ENCODE measurements at places on chromosomes 1 and 21. TPM values are rescaled to one million over a fixed set of nuclear protein-coding genes. Genes with fewer than 3 reads are reported as not detected.

The SLC2A5 gene
- 0.25 TPM for total RNA-seq

The NES gene
- total RNA-seq: not detected

The LIN28A gene
- total RNA-seq: not detected

The SLAMF6 gene
- total RNA-seq: 32.0 TPM

The ZNF593OS gene
- total RNA-seq: not detected

The CA6 gene
- 0.18 TPM for total RNA-seq

The CPTP gene
- 21.9 TPM for total RNA-seq

The IL19 gene
- total RNA-seq: not detected

The CLEC20A gene
- total RNA-seq: not detected

The GABRD gene
- total RNA-seq: not detected

Data from activated CD4-positive, alpha-beta memory T cell treated with anti-CD3 and anti-CD28 coated beads, Interleukin-2, amount 10 ng/mL, durations not matched to agents 7 days and 5 days (primary cell).